ENCODE measurements at places on chromosomes 1 and 21.

DNA sequence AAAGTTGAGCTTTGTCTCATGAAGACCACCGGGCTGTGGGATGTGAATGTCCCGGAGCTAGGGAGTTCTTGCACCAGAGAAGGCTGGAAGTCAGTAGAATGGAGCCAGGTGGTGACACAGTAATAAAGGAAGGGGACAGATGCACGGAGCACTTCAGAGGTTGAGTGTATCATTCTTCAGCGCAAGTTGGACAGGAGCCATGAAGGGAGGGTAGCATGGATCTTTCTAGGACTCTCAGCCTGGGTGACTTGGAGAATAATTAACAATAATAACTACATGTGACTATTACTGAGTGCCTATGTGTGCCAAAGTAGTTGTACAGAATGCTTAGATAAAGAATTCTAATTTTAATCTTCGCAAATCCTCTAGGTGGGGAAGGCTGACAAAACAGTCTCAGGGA, 258.7 kb upstream of the AJAP1 start:
- DNase-seq: no peak

DNA sequence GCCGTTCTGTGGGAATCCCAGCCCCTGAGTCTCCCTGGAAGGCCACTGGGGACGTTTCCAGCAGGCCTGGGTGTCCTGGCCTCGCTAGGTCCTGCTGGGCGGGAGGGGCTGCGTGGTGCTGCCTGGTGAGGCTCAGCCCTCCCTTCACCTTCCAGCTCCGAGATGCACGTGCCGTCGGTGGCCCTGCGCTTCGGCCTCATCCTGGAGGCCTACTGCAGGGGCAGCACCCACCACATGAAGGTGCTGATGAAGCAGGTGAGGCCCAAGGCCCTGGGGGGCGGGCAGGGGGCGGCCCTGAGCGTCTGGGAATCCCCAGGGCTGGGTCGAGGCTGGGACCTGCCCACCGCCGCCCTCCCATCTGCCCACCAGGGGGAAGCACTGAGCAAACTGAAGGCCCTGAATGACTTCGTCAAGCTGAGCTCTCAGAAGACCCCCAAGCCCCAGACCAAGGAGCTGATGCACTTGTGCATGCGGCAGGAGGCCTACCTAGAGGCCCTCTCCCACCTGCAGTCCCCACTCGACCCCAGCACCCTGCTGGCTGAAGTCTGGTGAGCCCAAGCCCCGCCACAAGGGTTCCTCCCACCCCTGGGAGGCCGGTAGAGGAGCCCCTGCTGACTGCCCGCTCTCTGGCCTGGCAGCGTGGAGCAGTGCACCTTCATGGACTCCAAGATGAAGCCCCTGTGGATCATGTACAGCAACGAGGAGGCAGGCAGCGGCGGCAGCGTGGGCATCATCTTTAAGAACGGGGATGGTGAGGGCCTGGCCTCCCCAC, 70.3 kb downstream of the PIK3CD start:
- DNase-seq: no peak

GRCh38 chr1:181430015-181430885, 53.1 kb upstream of the CACNA1E start:
- no peak for DNase-seq

- no peak for DNase-seq
These were observed 91.5 kb downstream of the SIPA1L2 start for GRCh38 chr1:232538224-232538942.

Data from large intestine (tissue), 12 donors.